ENCODE measurements at places on chromosomes 5 and 9.

DNA sequence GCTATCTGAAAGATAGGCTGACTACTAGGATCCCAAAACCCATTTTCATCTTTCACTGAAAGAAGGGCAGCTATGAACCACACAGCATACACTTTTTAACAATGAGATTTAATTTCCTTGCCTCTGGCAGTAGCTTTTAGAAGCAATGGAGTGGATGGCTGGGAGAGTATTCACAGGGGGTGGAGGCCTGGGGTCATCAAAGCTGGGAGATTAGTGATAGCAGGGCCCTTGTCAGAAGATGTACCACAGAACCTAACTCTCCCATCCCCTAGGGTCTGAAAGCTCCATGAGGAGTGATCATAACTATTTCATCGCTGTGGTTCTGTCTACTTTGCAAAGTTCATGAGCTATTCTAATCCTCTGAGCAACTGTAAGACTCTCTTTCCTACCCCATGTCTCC, 332.2 kb downstream of the PRELID2 start:
- DNase-seq = no peak

DNA sequence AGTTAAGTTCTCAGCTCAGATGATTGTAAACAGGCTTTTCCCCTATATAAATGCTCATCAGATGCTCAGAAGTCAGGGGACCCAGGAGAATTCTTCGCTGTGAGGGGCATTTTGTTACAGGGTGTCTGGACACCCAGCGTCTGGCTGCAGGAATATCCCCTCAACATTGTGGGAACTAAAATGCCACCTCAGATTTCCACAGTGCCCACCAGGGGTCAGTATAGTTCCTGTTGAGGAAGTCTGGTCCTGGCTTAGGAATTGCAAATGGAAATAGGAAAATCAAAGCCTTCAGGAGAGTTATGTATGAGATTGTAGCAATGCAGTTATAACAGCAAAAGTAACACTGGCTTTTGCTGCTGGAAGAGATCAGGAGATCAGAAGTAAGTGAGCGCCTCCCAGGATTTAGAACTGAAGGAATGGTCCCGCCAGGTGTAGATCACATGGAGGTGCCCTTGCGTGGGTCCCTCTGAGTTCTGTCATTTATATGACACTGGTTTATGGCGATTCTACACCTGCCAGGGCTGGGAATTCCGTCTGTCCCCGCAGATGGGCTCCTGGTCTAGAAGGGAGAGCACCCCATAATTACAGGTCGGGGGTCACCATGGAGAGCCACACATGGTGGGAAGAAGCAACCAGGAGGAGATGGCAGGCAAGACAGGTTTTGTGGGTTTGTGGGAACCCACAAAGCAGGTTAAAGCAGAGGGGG, 47.1 kb upstream of the CTSL start:
- DNase-seq = peak; percentile 54

DNA sequence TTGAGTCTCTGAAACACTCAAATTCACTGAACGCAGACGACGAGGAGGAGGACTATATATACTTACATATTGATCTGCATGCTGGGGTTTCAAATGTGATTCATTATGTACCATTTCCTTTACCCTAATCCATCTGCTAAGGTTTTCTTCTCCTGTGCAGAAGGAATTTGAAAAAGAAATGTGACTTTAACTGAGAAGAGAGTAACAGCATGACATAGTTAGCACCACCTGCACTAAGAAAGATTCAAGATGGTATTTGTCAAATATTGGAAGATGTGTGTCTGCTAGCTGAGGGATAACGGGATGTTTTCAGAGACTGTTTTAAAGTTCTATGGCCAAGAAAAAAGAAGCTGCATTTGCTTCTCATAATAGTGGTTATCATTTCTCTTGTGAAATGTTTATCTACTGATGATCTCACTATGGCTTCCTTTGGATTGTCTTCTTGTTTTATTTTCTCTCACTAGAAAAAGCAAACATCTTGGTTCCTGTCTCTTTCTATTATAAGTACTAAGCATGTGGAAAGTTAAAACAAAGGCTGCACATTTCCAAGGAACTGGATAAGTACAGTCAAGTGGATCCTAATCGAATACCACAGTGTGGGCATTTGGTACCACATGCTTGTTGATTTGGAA, 89.8 kb upstream of the TLE4 start:
- DNase-seq = no peak

GRCh38 chr5:31656806-31657205, 17.9 kb downstream of the PDZD2 start:
- DNase-seq = no peak

DNA sequence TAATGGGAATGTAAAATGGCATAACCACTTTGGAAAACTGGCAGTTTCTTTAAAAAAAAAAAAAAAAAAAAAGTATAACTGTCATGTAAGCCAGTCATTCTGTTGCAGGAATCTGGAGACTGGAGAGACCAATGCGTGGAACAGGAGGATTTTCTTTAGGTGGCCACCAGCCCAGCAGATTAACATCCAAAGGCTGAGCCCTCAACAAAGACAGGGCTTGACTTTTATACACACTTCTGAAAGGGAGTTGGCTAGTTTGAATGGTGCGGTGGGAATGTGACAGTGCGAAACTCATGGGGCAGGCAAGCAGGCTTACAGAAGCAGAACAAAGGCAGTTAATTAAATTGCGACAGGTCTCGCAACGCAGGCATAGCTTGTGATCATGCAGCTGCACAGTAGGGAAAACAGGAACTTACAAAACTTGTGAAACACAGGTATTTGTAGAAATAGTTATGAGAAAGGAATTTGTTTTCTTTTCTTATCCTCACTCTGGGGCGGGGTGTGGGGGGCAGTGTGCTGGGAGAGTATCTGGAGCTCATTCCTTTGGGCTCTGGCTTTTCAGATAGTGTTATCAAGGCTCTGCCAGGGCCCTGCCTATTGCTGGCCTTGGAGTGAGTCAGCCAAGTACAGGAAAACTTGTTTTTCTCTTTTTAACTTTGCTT, 12.0 kb downstream of the UIMC1 start:
- no peak for DNase-seq

DNA sequence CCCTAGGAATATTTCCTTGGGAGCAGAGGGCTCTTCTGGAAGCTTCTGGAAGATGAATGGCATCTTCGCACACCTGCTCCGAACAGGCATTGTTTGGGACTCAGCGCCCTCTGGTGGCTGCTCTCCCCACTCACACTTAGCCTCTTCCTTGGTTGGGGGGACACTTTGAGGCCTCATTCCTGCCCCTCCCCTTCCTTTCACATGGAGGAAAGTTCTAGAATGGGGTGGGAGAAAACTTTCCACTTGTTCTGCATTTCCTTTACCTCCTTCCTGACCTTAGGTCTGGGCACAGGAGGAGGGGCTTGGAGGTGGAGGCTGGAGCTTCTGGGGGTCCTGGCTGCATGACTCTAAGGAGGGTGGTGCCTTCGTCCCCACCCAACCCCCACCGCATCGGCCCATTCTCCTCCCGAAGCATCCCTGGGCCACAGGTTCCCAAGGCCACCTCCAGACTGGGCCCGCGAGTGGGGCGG, 19.3 kb upstream of the SMIM32 start:
- no peak for DNase-seq

DNA sequence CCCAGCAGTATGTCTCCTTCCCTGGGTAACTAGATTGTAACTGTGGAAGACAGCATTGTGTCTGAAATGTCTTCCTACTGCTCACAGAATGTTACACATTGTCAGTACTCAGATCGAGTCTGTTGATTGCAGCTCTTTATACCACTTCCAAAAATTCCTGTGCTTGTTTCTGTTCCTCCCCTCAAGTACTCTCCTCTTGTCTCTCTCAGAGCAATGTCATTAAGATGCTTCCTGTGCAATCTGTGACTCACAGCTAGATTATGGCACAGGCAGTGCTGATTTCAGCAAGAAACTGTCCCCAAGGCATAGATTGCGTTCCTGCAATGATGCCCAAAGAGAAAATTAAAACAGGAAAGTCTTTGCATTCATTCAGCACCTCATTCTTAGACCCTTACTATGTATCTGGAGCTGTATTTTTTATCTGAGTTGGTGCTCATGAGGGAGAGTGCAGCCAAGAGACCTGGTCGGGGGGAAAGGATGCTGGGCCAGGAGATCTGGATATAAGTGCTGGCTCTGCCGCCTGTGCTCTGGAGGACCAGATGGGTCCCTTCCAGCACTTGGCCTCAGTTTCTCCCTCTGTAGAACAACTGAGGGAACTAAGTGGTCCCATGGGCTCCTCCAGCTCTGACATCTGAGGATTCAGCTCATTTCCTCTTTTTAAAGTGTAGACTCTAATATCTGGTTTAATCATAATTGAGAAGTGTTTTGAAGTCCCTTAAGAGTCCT, 40.8 kb upstream of the GNPDA1 start:
- DNase-seq = no peak

GRCh38 chr9:128575469-128575868, 23.1 kb downstream of the SPTAN1 start:
- DNase-seq = no peak

- no peak for DNase-seq
Observed at GRCh38 chr9:136370687-136371532, 2.6 kb downstream of the CARD9 start.

DNA sequence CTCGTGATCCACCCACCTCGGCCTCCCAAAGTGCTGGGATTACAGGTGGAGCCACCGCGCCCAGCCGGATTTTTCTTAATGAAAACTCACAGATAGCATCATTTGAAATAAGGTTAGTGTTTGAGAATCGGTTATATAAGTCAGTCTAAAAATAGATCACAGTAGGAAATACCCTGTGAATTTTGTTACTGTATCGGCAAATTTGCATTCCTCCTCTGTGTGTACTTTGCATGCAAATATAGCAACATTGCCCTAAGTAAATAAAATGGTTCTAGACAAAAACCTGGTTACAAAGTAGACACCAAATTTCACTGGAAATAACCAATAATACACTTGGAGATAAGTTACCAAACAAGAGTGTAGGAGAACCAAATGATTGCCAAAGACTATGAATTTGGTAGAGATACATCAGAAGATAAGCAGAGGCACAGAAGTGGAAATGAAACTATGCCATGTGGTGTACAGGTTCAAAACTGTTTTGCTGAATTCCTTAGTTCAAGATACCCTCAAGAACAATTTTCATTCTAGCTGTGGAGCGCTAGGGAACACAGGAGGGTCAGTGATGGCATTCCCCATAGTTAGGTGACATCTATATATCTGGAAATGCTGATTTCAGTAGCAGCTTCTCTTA, 58.1 kb downstream of the ICE1 start:
- DNase-seq = no peak

DNA sequence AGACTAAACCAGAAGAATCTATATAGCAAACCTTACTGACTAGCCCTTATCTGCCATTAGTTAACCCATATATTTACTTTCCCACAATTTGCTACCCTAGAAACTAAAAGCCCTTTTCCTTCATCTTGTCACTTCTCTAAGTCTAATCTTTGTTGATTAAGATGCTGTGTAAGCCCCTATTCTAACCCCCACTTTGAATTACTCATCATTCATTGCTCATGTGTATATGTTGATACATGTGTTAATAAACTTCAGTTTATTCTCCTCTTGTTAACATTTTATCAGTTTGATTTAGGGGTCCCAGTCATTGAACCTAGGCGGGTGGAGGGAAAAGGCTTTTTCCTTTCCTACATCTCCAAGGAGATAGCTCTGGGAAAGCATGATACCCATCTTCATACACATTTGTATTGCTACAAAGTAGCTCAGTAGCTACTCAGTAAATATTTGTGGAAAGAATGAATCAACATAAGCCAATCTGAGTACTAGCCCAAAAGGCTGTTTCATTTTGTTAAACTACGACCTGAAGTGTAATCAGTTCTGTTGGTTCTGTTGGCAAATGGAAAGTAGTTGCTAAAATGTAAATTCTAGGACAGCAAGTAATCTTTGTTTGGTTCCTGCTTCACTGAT, 35.1 kb upstream of the NDFIP1 start:
- DNase-seq = no peak

DNA sequence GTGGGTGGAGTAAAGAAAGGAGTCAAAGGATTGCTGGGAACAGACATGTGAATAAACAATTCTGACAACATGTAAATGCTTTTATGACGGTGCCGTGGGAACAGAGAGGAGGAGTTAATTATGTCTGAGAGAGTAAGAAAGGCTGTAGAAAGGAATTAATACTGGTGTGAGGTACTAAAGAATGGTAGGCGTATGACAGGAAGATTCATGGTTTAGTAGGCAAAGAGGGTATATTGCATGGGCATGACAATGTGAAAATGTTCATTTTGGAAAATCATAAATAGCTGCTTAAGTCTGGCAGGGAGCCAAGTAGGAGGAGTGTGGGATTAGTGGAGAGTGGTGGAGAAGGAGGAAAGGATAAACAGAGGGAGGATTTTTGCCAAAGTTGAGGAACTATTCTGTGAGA, 19.7 kb downstream of the NAA35 start:
- peak; percentile 51 for DNase-seq

GRCh38 chr5:128711216-128711615, 173.2 kb upstream of the FBN2 start:
- no peak for DNase-seq

DNA sequence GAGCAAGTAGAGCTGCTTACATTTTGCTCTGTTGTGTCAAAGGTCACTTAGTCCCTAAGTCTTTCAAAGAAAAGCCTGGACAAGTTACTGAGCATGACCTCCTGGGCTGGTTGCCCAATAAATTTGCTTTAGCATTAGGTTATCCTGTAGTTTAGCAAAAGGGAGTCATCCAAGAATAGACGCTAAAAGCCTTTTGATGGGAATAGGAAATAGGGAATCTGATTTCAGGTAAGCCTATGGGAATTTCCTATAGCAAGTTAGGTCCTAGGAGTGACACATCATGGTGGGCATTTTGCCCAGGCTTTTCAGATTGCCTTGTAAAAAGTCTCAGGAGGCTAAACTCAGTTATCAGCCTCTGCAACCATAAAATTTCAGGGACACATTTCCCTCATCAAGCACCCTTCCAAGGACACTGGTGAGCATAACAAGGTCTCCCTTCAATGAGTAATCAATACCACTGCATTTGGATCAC, 67.6 kb upstream of the RANBP3L start:
- DNase-seq = no peak

DNA sequence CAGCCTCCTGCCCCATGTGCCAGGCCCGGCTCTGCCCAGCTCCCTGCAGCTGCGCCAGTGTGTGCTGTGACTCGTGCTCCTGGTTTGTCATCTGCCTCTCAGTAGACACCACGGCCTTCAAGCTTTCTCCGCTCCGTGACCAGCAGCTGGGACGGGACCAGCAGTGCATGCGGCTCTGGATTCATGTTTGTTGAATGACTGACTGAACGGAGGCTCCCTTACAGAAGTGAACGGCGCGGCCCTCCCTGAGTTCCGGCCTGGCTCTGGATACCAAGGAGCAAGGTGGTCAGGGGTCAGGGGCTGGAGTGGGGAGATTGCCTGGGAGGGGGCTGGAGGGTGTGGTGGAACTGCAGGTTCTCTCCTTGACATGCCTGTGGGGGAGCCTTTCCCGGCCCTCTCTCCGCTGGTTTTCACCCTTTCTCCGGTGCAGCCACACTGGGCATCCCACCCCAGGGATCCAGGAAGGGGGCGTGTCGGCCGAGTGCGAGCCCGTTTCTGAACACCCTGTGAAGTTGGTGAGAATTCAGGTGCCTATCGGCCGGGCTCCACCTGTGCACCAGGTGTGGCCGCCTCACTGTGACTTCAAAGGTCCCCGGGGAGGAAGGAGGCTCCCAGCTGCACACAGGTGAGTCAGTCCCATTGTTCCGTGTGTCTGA, 11.1 kb upstream of the CEP72 start:
- DNase-seq = no peak

Measured in NCI-H1105 (cell line).